T-helper 1 cell (primary cell): ENCODE measurements at places on chromosomes 7 and 10.

DNA sequence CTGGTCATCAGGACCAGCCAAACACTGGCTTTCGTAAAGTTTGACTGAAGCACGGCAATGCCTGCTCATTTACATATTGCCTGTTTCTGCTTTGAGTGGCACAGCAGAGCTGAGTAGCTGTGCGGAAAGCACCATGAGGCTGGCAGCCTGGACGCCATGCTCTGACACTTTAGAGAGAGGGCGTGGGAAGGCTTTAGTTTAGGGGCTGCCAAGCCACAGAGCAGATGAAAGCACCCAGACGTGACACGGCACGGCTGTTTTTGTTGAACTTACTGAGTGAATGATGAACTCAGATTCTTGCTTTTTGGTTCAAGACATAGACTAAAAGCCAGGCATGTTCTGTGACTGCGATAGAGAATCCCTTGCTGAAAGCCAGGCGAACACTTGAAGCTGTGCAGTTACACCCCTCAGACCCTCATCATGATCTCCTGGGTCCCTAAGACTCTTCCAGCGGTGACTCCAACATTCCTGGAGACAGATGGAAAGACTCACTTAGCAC, 182.1 kb downstream of the ZMYND11 start:
- no peak for DNase-seq

DNA sequence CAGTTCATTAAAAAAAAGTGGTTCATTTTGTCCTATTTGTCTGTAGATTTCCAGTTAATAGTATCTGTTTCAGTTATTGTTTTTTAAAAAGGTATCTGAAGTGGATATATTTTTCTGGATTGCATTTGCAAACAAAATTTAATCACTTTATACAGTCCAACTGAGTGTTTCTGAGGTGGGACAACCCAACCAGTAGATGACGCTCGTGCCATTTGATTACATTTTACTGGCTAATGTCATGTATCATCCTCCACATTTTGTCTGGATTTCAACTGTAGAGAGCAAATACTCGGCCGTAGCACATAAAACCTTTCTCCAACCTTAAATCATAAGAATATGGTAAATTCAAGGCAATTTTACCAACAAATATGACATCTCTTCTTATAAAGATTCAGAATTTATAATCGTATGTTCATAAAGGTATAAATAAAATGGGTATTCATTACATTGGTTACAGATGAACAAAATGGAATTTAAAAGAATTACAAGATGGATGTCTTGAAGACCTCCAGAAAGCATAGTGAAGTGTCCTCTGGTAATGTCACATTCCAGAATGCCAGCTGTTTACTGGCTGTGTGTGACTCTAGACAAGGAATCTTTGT, 789.0 kb downstream of the PHTF2 start:
- no peak for DNase-seq

DNA sequence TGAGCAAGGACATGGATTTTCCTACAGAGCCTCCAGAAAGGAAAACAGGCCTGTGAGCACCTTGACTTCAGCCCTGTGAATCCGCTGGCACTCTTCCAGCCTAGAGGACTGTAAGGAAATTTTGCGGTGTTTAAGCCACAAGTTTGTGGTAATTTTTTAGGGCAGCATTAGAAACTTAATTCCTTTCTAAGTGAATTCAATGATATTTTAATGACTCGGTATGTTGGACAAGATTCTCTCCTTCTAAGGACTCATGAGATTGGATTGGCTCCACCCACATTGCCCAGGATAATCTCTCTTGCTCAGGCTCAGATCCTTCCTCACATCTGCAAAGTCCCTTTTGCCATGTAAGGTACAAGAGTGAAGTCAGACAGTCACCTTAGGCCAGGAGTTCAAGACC, 4.5 kb downstream of the LYZL2 start:
- no peak for DNase-seq

DNA sequence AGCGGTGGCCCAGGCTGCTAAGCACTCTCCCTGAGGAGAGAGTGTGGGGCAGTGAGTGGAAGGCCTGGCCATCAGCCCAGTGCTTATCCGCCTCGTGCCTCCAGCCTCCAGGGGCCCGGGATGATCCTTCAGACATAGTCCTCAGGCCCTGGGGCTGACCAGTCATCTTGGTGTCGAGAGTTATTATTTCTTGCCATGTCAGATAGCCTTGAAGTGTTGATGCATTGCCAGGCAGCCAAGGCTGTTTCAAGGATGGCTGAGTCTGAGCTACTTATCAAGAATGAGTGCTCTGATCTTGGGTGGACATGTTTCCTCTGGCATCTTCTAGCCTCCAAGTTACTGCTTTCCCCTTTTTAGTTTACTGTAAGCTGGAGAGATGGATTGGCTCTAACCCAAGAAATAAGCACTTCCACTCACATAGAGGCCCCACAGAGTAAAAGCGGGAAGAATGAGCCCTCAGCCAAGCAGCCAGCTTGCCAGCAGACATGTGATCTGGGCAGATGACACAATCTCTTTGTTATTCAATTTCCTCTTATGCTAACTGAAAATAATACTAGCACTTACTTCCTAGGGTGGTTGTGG, 136.5 kb upstream of the NAMPT start:
- DNase-seq: no peak

GRCh38 chr10:52436664-52437063, 122.6 kb downstream of the DKK1 start:
- no peak for DNase-seq

DNA sequence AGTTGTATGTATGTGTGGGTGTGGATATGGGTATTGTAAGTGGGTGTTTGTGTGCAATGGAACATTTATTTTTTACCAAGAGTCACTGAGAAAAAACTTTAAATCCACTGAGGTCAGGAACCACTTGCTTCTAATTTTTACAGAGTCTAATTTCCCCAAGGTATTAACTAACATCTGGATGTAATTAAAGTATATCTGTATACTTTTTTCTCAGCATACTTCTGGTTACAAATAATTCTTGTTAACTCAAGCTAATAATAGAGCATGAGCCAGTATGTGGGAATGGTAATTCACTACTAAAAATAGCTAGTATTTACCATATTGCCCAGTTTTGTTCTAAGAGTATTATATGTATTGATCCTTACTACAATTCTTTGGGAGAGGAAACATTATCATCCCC, 24.6 kb upstream of the STEAP4 start:
- no peak for DNase-seq

GRCh38 chr7:22801912-22802311, 20.7 kb downstream of the TOMM7 start:
- DNase-seq: no peak

- no peak for DNase-seq
Observed at GRCh38 chr7:78605119-78605518, 806.5 kb downstream of the PHTF2 start.

- DNase-seq: peak; percentile 19
Observed at GRCh38 chr7:95690367-95690947, 81.9 kb upstream of the DYNC1I1 start.

DNA sequence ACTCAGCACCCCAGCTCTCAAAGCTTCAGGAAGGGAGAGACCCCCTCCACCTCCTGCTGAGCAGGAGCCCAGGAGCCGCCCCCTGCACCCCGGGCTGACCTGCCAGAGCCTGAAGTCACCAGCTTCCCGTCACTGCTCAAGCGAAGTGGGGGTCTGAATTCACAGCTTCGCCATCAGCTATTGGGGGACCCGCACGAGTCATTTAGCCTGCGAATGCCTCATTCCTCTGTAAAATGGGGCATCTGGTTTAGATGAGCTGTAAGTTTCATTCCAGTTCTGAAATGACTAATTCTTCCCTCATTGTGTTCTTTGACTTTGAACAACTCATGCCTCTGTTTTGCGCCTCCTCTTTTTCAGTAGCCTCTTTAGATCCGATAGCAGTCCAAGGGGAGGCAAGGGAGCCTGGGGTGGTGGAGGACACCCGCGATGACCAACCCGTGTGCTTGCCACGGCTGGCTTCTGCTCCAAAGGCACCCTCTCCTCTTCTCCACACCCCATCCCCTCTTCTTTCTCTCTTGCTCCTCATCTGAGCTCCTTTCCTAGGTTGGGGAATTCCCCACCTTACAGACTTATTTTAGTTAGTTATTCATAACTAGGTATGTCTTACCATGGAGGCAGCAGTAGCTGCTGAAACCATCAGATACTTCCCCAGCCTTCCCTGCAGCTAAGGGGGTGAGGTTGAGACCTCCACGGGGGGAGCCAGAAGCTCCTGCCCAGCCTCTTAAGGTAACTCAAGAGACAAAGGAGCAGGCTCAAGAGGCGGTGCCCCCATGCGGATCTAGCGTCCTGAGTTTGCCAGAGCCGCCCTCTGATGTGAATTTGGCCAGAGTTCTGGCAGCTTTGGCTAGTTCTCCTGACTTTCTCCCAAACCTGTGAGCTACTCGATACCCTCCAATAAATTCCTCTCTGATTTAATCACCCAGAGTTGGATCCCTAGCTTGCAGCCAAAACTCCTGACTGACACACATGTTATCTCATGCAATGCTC, 47.7 kb downstream of the RBM17 start:
- DNase-seq: no peak

- no peak for DNase-seq
Observed at GRCh38 chr7:106367018-106367420, 82.2 kb upstream of the NAMPT start.

DNA sequence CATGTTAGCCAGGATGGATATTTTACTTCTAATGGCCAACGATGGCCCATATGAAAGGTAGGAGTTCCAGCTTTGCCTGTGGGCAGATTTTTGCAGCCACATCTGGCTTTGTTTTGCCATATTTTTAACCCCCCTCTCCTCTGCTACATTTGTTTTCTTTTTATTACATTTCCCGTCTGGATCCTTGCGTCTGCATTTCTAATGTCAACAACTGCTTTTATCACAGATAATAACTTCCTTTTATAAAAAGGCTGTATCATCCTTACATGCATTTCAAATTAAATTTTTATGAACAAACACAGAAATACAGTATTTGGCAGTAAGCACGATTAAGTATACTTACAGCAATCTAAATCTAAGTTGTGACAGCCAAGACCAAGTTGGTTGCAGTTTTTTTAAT, 156.0 kb downstream of the BAMBI start:
- DNase-seq: no peak

DNA sequence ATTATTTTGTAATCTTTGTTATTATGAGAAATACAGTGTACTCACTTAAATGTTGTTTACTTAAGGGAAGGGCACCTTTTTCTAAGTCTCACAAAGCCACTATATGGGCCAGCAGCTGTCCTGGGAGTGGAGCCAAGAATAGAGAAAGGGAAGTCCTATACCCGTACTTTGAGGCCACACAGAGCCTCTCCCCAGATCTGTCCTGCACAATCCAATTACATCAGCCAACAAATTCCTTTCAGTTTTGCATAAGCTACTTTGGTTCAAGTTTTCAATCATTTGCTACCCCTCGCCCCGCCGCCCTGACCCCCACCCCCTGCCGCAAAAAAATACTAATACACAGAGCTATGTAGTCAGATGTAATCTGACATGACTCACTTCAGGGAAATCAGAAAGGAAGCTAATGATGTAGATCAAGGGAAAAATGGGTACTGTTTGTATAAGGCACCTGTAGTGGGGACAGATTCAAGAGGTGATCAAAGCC, 297.4 kb upstream of the NEBL start:
- no peak for DNase-seq

DNA sequence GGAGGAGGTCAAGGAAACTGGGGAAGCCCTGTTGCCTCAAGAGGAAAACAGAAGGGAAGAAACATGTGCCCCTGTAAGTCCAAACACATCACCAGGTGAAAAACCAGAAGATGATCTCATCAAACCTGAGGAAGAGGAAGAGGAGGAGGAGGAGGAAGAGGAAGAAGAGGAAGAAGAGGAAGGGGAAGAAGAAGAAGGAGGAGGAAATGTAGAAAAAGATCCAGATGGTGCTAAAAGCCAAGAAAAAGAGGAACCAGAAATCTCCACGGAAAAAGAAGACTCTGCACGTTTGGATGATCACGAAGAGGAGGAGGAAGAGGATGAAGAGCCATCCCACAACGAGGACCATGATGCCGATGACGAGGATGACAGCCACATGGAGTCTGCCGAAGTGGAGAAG, 82.7 kb upstream of the SAMD8 start:
- no peak for DNase-seq

DNA sequence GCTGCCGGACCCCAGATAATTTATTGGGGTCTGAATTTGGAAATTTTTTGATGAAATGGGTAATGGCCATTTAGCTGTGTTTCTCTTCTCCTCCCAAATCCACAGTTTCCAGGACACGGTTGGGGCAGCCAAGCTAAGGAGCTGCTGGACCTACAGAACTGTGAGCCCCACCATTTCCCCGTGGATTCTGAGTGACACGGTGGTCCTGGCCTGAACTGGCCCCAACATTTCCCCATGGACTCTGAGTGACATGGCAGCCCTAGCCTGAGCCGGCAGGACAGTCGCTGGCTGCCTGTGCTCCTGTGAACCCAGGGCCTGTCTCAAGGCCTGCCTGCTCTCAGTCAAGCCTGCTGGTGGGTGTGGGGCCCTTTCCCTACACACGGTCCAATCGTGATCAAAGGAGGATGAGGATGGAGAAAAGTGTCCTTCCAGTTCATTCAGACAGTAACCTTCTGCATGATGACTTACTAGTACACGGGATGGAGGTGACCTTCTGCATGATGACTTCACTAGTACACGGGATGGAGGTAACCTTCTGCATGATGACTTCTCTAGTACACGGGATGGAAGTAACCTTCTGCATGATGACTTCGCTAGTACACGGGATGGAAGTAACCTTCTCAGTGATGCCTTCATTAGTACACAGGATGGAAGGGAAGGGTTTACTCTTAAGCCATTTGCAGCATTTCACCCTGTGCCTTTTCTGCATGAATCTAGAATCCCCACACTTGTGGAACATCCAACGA, 359.9 kb downstream of the GLRX3 start:
- DNase-seq: no peak

GRCh38 chr10:77580482-77580881, 57.1 kb downstream of the KCNMA1 start:
- no peak for DNase-seq

- DNase-seq: no peak
Observed at GRCh38 chr7:158366346-158366745, 221.3 kb downstream of the PTPRN2 start.

DNA sequence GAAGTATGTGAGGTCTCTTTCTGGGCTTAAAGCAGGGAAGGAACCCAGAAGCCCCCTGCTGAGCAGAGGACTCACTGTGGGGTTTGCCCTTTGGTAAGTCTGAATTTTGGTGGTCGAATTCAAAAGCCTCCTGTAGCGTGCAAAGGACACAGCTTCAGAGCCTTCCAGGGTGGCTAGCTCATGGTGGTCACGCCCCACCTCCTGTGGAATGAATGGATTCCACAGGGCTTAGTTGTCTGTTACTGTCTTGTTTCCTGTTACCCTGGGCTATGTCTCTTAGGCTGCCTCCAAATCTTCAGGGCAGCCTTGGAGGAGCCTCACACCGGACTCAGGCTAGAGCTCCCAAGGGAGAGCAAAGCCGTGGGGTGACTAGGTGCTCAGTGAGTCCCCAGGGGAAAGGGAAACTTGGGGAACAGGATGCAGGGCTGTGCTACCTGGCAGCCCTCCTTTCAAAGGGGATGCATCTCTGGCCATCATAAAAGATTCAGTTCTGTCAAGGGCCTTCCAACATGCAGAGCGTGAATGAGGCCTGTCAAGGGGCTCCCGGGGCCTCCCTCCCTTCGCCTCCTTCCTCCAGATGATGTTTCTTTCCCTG, 211.7 kb downstream of the CCSER2 start:
- DNase-seq: no peak
